ENCODE measurements at places on chromosomes 4 and X.

DNA sequence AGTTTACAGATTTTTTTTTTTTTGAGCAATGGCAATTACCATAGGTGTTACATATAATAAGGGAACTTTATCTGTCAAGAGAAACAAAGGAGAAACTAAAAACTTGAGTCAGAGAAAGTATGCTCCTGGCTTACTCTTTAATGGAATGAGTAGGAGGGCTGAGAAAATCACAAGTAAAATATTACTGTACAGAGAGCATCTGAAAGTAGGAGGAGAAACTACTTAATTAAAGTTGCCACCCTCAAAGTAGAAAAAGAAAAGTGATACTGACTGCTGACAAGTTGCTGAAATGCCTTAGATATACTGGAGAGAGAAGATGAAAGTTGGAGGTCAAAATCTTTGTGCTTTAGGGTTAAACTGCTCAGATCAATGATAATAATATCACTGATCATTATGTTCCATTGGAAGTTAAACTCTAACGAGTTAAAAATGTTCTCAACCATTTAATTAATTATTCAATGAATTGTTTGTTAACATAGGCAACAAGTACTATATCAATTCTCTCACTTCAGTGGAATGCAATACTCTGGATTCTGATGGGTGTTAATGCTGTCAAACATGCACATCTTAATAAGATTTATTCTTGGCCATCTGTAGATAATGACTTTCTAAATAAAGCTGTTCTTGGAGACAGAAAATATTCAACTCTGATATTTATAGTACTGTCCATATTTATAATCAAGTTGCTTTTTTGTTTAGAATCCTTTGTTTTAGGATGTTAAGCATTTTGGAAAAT lies 61.2 kb upstream of the CAMK2D start:
- no peak for DNase-seq

DNA sequence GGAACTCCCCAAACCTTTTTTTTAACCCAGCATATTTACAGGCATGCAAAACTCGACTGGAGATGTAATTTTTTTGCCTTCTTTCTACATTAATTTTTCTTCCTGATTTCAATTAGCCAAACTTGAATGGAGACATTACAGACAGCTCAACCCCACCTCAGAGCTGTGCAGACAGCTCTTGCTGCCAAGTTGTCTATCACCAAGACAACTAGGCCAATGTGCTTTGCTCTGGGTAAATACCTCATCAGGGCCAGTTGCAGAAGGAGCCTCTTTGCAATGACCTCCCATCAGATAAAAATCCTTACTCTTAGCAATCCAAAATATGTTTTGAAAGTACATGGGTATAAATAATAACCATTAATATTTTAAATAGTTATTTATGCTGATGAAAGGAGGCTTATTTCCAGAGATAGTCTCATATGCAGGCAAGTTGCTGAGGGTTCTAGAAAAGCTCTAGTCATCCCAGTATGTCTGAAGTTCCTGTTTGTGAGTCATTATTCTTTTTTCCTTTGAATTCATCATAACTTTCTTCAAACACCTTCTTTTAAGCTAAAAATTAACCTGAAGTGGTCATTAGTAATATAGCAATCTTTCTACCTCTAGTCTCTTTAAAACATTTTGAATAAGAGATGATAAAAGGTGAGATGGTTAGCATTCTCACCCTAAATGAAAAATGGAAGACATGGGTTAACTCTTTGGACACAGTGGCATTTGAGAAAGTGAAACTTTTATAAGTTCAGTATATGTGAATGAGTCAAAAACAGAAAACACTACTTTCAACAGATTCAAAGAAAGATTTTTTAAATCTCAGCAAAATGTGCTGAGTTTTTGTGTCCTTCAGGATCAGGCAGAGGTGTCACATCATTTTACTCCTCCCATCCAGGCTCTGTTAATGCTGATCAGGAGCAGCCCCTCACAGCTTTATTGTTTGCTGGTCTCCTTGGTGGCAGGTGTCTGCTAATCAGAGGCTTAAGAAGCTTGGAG lies 475.5 kb upstream of the FGF16 start:
- DNase-seq = no peak

GRCh38 chrX:150848914-150849365 lies 49.5 kb downstream of the CD99L2 start:
- DNase-seq = peak; percentile 37

DNA sequence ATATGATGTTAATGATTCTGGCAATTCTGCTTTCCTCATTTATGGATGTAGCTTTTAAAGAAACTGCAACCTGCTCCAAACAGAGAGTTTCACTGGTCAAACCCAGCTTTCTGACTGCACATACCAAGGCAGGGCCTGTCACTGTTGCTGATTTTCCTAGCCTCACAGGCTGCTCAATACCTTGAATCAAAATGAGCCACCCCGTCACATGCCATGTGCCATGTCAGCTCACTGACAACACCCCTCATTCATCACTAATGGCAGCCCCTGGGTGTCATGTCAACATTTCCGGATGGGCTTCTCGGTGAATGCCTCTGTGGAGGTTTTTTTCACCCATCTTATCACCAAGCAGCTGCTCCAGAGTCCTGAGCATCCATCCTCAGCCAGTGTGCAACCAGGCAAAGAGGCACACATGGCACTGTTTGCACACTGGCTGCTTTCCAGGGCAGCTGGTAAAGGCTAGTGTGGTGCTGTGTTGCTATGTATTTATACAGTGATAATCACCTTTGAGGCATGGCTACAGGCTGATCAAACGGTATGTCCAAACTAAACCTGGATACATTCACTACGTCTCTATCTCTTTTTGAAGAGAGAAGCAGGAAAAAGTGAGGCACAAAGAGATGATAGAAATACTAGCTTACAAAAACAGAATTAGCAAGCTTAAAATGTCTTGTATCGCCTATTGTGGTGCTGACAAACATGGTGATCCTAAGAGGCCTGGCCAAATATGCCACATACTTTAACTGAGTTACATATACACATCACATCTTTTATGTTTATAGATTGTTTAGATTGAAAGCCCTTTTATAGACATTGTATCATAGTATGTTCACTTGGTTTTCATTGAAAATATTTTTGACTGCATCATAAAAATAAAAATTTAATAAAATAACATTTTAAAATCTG lies 94.6 kb upstream of the INPP4B start:
- DNase-seq = no peak

DNA sequence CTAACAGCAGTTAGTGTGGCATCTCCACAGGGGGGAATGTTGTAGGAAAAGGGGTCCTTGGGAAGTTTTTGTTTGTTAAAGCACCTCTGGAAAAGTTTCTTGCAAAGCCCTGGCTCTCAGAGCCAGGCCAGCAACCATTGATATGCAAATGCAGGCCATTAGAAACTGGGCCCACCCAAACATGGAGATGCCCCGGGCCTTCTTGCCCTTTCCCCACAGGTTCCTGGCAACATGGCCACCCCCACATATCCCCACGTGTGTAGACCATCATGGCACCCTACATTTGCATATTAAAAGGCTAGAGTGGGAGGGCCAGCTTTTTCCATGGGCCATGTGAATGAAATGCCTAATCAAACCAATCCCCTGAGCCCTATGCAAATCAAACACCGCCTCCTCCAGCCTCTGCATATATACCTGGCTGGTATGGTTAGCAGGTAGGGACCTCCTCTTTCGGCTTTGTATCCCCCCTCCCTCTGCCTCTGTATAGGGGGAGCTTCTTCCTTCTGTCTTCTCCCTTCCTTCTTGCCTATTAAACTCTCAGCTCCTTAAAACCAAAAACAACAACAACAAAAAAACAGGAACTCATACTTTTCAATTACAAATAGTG lies 44.0 kb upstream of the ZCCHC13 start:
- no peak for DNase-seq
